CD4-positive, alpha-beta T cell treated with Interleukin-21 for 1 hour (primary cell): ENCODE measurements at places on chromosomes 2 and 18.

DNA sequence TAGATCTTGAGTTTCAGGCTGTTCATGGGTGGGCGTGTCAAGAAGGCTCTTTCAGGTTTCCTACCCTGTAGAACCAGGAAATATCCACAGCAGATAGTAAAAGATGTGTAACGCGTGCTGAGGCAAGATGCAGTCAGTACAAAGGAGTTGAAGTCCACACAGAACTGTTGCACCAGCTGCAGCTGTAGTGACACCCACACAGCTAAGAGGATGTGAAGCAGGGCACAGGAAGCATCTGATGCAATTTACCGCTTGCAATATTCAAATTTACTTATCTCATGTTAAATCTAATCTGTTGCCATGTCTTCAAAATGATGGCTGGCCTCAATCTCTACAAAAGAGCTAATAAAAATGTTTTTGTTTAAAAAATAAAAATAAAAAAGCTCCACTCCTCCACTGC, 132.8 kb downstream of the ARHGAP15 start:
- peak; percentile 79 for DNase-seq

- no peak for DNase-seq
Measured at GRCh38 chr2:25056098-25056821, 14.4 kb downstream of the EFR3B start.

- peak; percentile 4 for DNase-seq
Measured at GRCh38 chr2:231780123-231780908, 766 bp downstream of the PDE6D start.

DNA sequence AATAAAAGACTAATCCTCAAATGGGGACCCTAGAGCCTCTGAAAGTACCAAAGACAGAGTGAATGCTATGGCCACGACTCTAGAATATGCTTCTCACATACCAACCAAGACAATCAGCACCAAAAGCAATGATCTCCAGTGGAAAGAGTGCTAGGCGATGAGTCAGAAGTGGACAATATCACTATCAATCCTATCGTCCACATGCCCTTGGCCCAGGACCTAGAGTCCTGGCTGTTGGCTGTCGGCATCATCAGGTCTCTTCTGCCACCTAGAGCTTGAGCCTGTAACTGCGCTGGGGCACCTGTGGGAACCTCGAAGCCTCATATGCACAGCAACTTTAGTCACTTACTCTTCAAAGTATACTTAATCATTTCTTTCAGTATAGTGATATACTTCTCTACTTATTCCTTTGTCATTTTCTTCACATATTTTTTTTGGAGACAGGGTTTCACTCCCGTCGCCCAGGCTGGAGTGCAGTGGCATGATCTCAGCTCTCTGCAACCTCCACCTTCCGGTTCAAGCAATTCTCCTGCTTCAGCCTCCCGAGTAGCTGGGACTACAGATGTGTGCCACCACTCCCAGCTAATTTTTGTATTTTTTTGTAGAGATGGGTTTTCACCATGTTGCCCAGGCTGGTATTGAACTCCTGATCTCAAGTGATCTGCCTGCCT, 29.7 kb downstream of the NOL10 start:
- DNase-seq, result peak; percentile 36

DNA sequence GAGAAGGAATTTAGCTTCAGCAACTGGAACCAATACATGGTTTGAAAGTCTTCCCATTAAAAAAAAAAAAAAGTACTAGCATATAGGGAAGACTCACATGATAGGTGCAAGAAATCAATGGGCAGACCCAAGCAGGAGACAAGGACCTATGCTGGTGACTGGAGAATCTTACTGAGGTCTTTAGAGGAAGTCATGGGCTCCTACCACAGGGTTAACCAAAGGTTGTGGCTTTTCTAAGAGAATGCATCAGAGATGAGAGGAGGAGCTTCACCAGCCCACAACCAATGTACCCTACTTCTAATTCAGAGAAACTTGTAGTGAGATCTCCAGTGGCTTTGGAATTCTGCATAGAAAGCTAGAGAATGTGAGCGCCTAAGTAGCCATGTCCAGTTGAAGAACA, 207.4 kb downstream of the NCKAP5 start:
- no peak for DNase-seq

GRCh38 chr18:77395953-77396352, 146.3 kb downstream of the GALR1 start:
- no peak for DNase-seq

GRCh38 chr2:4354678-4355077, 651.3 kb downstream of the DCDC2C start:
- no peak for DNase-seq

GRCh38 chr2:222844323-222844722, 16.5 kb upstream of the ACSL3 start:
- no peak for DNase-seq

DNA sequence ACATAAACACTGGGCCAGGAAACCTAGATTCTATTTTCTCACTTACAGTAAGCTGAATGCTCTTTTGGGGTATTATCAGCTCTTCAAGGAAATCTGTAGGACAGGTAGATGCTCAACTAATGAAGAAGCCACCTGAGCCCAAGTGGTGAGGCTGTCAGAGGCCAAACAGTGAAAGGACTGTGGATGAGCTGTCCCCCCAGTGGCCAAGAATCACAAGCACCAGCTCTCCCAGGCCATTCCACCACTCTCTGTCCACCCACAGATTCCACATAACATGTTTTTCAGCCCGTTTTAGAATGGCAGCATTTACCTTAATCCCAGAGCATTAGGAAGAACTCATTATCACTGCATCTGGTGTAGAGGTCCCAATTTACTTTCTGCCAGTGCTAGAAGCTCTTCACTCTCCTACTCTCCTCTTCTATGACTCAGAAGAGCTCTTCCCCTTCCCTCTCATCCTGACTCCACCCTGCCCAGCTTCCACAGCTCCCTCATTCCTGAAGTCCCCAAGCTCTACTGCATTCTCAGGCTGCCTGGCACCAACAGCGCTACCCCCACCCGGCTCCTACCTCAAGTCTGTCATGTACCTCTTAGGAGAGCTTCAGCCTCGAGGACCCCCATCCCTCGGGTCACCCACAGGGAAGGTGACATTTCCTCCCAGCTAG, 43.8 kb upstream of the GORASP2 start:
- DNase-seq, result no peak

DNA sequence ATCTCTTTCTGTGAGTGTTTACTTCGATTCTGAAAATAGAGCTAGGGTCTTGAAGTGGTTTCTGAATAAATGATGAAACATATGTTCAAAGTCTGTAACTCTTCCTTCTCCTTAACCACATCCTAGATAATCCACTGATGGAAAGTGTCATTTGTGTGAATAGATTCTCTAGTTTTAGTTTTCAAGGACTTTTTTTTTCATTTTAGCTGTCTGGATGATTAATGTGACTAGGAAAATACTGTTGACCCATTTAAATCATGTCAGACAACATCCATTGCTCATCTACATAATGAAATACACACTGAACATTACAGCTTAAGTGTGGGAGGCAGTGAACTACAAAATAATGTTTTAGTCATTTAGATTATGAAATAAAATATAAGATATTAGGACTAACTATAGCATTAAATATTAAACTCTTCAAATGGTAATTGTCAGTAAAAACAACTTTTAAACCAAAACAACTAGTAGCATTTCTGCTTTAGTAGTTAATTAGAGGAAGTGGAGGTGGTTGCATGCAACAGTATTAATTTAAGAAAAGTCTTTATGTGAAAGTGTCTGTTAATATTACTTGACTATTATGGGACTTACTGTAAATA, 39.1 kb upstream of the DLX1 start:
- DNase-seq, result no peak

DNA sequence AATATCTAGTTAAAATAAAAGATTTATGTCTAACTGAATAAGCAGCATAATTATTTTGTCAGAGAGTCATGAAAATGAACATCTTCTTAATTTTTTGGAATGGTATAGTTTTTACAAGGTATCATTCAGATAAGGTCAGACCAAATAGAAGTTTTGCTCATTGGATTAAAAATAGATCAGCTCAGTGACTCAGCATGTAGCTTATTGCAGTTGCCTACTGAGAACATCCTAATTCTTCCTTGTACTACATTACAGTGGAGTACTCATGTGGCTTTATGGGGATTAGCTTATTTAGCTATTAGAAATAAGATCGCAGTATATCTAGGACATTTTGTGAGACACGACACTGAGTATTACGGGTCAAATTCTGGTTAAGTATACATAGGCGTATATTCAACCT, 38.2 kb upstream of the PPM1B start:
- no peak for DNase-seq

GRCh38 chr2:30217644-30218337, 13.5 kb upstream of the LBH start:
- no peak for DNase-seq

DNA sequence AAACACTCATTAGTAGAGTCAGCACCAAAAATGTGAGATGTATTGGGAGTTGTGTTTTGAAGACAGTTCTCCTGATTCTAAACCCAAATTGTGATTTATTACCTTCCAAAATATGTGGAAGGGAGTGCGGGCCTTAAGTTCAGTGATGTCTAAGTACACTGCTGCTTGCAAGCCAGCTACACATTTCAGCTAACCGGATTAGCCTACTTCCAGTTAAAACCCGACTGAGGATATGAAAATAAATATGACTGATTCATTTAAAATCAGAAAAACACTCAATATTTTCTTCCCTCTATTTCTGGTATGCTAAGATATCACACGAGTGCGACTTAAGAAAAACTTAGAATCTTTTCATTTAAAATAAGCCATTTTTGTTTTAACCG, 907 bp downstream of the FHL2 start:
- DNase-seq, result no peak

DNA sequence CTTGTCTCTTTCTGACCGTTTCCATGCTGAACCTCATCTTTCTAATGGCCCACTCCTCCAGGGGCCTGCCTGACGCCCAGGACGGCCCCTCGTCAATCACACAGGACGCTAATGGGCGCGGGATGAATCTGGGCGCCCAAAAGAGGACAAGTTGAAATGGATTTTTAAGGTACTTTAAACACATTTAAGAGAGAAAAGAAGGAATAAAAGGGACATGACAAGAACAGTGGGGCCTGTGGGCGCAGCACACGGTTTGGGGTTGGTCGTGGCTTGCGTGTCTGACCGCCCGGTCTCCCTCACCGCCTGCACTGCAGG, 607 bp upstream of the UBE2F start:
- no peak for DNase-seq

DNA sequence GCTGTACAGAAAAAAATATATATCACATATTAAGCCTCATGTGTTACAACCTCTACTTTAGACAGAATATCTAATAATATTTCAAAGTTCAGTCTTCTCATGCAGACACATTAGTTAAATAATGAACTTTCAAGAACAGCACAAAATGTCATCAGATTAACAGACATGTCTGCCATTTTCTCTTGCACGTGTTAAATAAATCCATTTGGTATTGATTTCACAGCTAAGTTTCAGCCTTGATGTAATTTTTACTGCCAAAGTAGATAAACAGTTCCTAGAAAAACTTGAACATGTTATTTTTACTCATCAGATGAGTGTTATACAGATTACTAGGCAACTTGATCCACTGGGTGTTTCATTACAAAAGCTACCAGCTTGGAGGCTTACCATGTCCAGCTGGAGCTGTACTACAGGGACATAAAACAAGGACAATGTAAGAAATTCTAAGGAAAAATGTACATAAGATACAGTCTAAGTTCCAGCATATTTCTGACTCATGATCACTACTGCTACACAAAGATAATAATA, 290.7 kb upstream of the DDX18 start:
- DNase-seq, result no peak

- no peak for DNase-seq
Measured at GRCh38 chr2:234863043-234863934, 88.5 kb upstream of the SH3BP4 start.

- DNase-seq, result no peak
Measured at GRCh38 chr2:2318949-2319348, 12.1 kb downstream of the MYT1L start.

- DNase-seq, result no peak
Measured at GRCh38 chr18:4146797-4147196, 308.3 kb downstream of the DLGAP1 start.

DNA sequence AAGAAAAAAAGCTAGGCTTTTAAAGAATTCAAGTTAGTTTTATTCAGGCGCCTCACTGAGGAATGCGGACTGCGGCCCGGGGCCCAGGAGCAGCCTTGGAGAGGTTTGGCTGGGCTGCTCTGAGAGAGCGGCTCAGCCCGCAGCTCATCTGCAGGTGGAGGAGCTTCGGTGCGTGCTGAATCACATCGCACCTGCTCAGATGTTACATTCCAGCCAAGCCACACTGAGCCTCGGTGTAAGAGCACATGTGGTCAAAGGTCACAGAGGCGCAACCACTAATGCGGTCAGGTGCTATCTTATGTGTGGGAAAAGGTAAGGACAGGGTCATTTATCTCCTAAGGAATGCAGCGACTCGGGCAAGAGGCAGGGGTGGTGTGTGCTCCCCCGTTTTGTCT, 17.1 kb upstream of the CNDP1 start:
- DNase-seq, result no peak

DNA sequence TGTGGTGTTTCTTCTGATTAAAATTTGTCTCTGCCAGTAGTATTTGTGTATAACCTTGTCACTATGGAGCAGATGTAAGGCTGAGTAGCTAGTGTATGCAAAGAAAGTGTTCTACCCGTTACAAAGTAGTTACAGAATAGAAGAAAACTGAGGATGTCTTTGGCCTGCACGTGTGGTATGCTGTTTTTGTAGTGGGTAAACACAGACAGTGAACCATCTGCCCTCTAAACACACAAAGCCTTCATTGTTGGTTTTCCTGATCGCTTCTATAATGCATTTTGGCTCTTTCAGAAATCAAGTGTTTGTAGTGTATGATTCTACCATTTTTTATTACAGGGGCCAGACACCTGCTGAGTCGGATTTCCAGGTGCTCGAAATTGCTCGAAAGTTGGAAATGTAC, 61.5 kb downstream of the FARP2 start:
- no peak for DNase-seq

- no peak for DNase-seq
Measured at GRCh38 chr2:6336752-6337471, 528.8 kb downstream of the CMPK2 start.

- DNase-seq, result no peak
Measured at GRCh38 chr2:231353469-231353868, 42.0 kb upstream of the B3GNT7 start.

DNA sequence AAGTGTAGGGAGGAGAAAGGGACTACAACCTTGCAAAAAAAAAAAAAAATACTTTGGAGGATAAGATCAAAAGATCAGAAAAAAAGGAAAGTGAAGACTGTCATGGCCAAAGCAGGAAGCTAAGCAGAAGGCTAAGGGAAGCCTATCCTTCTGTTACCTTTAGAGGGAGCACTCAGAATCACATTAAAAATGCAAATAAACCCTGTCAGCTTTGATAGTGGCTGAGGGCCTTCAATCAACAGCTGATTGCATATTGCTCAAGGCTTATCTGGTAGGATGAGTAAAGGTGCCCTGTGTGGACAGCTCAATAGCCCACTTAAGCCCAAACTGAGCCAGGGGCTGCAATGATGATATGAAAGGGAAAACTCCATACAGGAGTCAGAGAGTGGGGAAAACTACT, 1021.2 kb downstream of the LRP1B start:
- DNase-seq, result no peak

GRCh38 chr2:64859312-64860212, 129.6 kb upstream of the SLC1A4 start:
- no peak for DNase-seq

GRCh38 chr2:146228466-146229058, 1616.3 kb upstream of the ACVR2A start:
- no peak for DNase-seq

- no peak for DNase-seq
Measured at GRCh38 chr2:228917220-228917619, 353.9 kb downstream of the PID1 start.

GRCh38 chr18:35458677-35459441, 38.9 kb downstream of the INO80C start:
- DNase-seq, result no peak
